ENCODE measurements at places on chromosomes 5 and 9. TPM values are rescaled to one million over a fixed set of nuclear protein-coding genes. Genes with fewer than 3 reads are reported as not detected.

- DNase-seq: no peak
Observed at GRCh38 chr5:59287884-59288283, 605.6 kb downstream of the PDE4D start.

FGD3 gene
- total RNA-seq: 0.20 TPM

DNA sequence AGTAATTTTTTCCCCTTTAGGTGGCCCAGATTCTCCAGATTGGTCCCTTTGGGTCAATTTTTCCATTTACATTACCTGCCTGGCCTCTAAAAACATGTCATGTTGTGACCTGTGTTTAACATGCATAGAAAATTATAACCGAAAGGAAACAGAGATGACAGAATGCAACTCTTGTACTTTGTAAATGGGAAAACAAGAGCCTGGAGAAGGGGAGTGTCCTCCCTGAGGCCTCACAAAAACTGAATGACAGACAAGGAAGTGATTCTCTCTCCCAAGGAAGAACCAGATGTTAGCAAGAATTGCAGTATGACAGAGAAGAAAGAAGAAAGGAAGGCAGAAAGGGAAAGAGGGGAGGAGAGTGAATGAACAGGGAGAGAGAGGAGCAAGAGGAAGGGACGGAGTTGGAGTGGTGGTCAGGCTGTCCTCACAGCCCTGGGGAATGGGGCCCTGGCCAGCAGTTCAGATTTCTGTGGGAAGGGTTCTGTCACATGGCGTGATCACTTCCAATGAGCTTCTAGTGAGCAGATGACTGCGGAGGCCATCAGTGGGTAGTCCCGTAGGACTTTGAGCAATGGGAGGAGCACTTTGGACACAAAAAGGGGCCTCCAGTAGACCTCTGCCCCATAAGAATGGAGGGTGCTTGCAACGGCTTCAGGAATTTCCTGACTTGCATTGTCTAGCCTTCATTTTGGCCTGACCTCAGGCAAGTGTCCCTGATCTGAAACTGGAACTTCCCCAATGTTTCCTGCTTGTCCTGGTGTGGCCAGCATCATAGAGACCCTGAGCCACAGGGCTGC is 31.6 kb downstream of the ABLIM3 start:
- peak; percentile 72 for DNase-seq

DNA sequence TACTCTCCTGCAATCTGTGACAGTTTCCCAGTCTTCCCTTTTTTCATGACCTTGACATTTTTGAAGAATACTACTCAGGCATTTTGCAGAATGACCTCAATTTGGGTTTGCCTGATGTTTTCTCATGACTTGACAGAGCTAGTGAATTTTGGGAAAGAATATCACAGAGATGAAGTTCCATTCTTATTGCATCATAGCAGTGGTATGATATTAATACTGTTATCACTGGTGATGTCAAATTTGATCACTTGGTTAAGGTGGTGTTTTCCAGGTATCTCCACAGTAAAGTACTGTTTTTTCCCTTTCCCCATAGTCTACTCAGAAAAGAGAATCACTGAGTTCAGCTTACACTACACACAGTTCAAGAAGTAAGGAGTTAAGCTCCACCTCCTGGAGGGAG is 56.2 kb upstream of the XPA start:
- DNase-seq: no peak

- DNase-seq: peak; percentile 96
Observed at GRCh38 chr5:135269931-135270421, 129.1 kb downstream of the MACROH2A1 start.

F2R gene
- total RNA-seq: 91.4 TPM

Measured in M059J (cell line).